ENCODE measurements at places on chromosomes 12 and 14. TPM values are rescaled to one million over a fixed set of nuclear protein-coding genes. Genes with fewer than 3 reads are reported as not detected.

Gene TBX5
- total RNA-seq: not detected

Gene TIGAR
- total RNA-seq: 17.3 TPM

Gene CSRP2
- 11.7 TPM for total RNA-seq

Gene NELL2
- total RNA-seq: 0.42 TPM

Gene CDCA3
- 47.9 TPM for total RNA-seq

Gene STYK1
- 8.4 TPM for total RNA-seq

Gene SLC24A4
- total RNA-seq: not detected

Gene E2F7
- total RNA-seq: 31.2 TPM

Gene P2RX2
- not detected for total RNA-seq

Gene TEAD4
- total RNA-seq: 34.2 TPM

Gene SPTB
- not detected for total RNA-seq

Gene MYO1H
- not detected for total RNA-seq

Gene CERS5
- total RNA-seq: 27.3 TPM

Gene OAS3
- 159 TPM for total RNA-seq

Gene CYP27B1
- 1.8 TPM for total RNA-seq

Gene GPR162
- total RNA-seq: not detected

Gene WBP11
- 75.9 TPM for total RNA-seq

Gene SPIC
- total RNA-seq: not detected

Gene RNF212B
- not detected for total RNA-seq

Gene LTB4R
- 18.7 TPM for total RNA-seq

Gene RBM23
- total RNA-seq: 70.9 TPM

Gene ARG2
- total RNA-seq: 11.2 TPM

Gene TMEM120B
- total RNA-seq: 25.3 TPM

Gene CLIP1
- total RNA-seq: 109 TPM

Gene FGF23
- total RNA-seq: not detected

Gene LLPH
- 46.6 TPM for total RNA-seq

Gene SERPINA10
- total RNA-seq: not detected

Gene CLEC4D
- total RNA-seq: not detected

Gene COCH
- total RNA-seq: 10.3 TPM

Gene ZFHX2
- total RNA-seq: 3.7 TPM

Gene TAS2R50
- 1.8 TPM for total RNA-seq

Gene HOXC11
- total RNA-seq: not detected

Gene EML1
- 4.7 TPM for total RNA-seq

Gene DNAH10
- total RNA-seq: 0.14 TPM

Gene KLRD1
- total RNA-seq: not detected

Gene PEX5
- total RNA-seq: 36.9 TPM

Gene SP1
- total RNA-seq: 58.0 TPM

Gene SMIM41
- total RNA-seq: not detected

Gene RNU4-1
- 3,670 TPM for total RNA-seq

Gene NEUROD4
- not detected for total RNA-seq

Gene LRP1
- total RNA-seq: 16.6 TPM

Gene PDZRN4
- total RNA-seq: not detected

Gene PRB2
- not detected for total RNA-seq

Gene FAR2
- total RNA-seq: 24.0 TPM

Gene PPFIA2
- total RNA-seq: 0.07 TPM

Gene TEX52
- not detected for total RNA-seq

Gene OAS2
- 211 TPM for total RNA-seq

Gene LDHB
- total RNA-seq: 816 TPM

Gene MED6
- total RNA-seq: 45.4 TPM
